ENCODE measurements at places on chromosomes 5 and 9.

- no peak for DNase-seq
These were observed 256.3 kb downstream of the NFIB start for GRCh38 chr9:14057368-14058324.

GRCh38 chr5:158957196-158957595 lies 142.5 kb downstream of the EBF1 start:
- DNase-seq: no peak

- DNase-seq: no peak
These were observed 415.1 kb downstream of the SPOCK1 start for GRCh38 chr5:137084016-137084415.

DNA sequence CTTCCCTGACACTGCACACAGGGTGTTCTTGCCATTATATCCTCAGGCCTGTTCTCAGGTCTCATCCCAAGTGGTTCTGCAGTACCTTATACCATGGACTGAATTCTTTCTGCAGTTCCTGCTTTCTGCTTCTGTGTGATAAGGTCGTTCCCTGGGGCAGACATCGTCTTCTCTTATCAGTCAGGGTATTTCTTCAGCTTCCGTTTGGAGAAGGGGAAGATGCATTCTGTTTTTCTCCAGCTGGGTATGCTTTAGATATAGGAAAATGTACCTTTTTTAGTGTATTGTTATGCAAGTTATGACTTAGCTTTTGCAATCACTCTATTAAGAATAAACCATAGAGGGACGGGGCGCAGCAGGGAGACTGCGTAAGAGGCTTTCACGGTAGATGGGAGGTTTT lies 31.1 kb downstream of the RALGPS1 start:
- DNase-seq: no peak

DNA sequence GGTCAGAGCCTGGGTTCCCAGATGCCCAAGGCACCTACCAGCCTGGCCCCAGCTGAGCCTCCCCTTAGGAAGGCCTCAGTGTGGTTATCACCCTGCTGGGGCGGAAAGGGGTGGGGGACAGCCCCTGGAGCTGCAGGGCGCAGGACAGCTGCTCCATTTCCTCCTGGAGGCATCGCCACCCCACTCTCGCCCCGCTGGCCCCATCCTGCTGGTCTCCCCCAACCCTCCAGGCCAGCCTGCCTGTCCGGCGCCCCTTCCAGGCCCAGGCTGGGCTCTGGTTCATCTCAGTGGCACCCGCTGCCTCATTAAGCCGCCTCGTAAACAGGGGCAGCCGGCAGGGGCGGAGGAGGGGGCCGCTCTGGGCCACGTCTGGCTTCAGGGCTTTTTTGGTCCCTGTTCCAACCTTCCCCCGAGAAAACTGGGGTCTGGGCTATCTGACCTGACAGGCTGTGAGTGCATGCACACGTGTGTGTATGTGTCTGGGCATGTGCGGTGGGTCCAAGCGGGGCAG lies 30.8 kb upstream of the ENHO start:
- no peak for DNase-seq

GRCh38 chr9:91113016-91113415 lies 248.7 kb downstream of the AUH start:
- DNase-seq: no peak

DNA sequence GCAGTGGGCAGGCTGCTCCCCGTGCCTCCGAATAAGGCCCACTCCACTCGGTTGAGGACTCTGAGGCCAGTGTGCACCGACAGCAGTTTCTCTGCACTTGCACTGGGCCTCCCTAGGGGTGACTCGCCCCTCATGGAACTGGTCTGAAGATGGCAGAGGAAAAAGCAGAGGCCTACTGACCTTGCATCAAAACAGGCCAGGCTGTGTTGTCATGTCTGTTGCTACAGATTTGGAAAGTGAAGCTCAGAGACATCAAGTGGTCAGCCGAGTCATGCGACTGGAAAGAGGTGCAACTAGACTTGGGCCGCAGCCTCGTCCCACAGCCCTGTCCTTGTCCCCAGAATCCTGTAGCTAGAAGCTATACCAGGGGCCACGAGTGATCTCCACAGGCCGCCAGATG lies 78.3 kb downstream of the DCP2 start:
- DNase-seq: no peak

Data from iPS DF 19.7 (cell line).